Endothelial cell of coronary artery (primary cell): ENCODE measurements at places on chromosomes 3 and 15. TPM values are rescaled to one million over a fixed set of nuclear protein-coding genes. Genes with fewer than 3 reads are reported as not detected.

The ADGRG7 gene
- total RNA-seq, result not detected in 2 replicates

The UCN2 gene
- total RNA-seq, result 0.09 TPM in 1 of 2 replicates, not detected in the other

The PAQR5 gene
- 0.28 and 0.36 TPM in 2 replicates for total RNA-seq

The CHRNA7 gene
- total RNA-seq, result 0.56 and 1.8 TPM in 2 replicates

The NMB gene
- total RNA-seq, result 2.9 and 3.9 TPM in 2 replicates

The CLRN1 gene
- not detected in 2 replicates for total RNA-seq

The SPTSSB gene
- not detected in 2 replicates for total RNA-seq

The HES1 gene
- total RNA-seq, result 34.5 and 37.8 TPM in 2 replicates

The SAXO2 gene
- 0.19 and 0.36 TPM in 2 replicates for total RNA-seq

The ISL2 gene
- 0.36 and 0.47 TPM in 2 replicates for total RNA-seq

The SOX2 gene
- total RNA-seq, result not detected in 2 replicates

The SPESP1 gene
- 1.0 and 1.4 TPM in 2 replicates for total RNA-seq

The SKOR1 gene
- under 0.01 and 0.09 TPM in 2 replicates for total RNA-seq

The POC1A gene
- 6.8 and 13.2 TPM in 2 replicates for total RNA-seq

The RLBP1 gene
- total RNA-seq, result not detected in 2 replicates
